OCI-LY7 (cell line): ENCODE measurements at places on chromosomes 13 and 19. TPM values are rescaled to one million over a fixed set of nuclear protein-coding genes. Genes with fewer than 3 reads are reported as not detected.

The CSNK1G2 gene
- 95.9 TPM in 2 replicates for total RNA-seq

- no peak for DNase-seq
These were observed 1563.2 kb upstream of the MIR17HG start for GRCh38 chr13:89784161-89784809.

- DNase-seq, result no peak
These were observed 6.2 kb downstream of the MYO1F start for GRCh38 chr19:8571006-8571411.

The EXOC3L2 gene
- total RNA-seq, result not detected in 2 replicates

- no peak for DNase-seq
These were observed 51.6 kb upstream of the UBL3 start for GRCh38 chr13:29901710-29902631.

- no peak for DNase-seq
These were observed 110.4 kb downstream of the RAB20 start for GRCh38 chr13:110450941-110451730.

DNA sequence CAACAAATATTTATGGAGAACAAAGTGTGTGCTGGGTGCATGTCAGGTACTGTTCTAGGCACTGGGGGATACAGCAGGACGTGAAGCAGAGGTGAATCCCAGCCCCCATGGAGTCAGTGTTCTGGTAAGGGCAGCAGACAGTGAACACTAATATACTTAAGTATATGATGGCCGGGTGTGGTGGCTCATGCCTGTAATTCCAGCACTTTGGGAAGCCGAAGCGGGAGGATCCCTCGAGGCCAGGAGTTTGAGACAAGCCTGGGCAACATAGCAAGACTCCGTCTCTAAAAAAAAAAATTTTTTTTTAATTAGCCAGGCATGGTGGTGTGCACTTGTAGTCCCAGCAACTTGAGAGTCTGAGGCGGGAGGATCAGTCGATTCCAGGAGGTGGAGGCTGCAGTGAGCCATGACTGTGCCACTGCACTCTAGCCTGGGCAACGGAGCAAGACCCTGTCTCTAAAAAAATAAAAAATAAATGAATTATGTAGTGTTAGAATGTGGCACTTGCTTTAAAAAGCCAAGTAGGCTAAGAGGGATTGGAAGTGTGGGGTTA is 22.6 kb downstream of the CHST8 start:
- no peak for DNase-seq

DNA sequence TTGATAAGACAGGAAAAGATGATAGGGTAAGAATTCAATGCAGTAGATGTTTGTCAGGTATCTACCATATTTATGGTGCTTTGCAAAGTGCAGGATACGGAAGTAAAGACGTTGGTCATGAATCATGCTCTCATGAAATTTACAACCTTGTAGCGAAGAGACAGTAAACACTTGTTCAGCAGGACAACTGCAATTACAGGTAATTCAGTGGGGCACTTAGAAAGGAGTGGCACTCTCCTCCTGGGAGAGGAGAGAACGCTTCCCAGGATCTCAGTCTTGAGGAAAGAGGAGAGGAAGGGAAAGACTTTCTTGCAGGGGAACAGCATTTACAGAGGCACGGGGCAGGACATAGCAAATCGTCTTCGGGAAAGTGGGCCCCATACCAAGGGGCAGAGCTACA is 46.4 kb downstream of the SOX1 start:
- no peak for DNase-seq

- DNase-seq, result no peak
These were observed 377.4 kb upstream of the SLC10A2 start for GRCh38 chr13:103443604-103444003.

DNA sequence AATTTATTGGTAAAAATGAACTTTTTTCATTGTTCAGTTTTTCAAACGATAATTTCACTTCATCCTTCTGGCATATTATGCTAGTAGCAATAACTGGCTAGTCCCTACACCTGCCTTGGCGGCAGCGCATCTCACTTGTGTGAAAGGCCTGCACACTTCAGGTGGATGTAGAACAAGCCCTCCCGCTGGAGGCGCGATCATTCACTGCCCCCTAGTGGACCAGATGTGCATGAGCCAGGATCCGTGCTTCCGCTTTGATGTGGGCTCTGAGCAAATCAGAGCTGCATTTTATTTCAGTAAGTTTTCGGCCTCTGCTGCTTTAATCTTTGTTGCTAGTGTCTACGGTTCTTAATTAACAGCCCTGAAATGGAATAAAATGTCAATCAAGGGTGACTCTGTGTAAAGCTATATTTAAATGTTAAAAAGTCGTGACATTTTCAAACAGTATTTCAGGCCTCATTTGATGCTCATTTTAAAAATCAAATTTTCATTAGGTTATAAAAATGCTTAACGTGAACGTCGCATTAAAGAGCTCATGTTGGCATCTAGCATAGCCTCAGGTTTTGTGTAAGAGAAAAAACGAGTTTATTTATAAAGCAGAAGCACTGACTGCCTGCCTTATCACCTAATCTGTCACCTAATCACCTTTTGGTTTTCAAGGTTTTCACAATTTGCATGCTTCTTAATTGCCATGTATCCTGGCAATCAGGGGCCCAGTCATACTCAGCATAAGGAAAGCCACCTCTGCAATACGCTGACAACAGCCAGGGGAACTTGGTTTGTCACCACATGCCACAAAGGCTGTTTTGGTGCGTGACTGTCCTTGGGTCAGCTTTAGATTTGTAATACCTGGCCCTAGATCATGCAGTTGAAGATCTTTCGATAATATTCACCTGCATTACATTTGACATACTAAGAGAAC is 112.2 kb downstream of the TEX26 start:
- peak; percentile 84 for DNase-seq

DNA sequence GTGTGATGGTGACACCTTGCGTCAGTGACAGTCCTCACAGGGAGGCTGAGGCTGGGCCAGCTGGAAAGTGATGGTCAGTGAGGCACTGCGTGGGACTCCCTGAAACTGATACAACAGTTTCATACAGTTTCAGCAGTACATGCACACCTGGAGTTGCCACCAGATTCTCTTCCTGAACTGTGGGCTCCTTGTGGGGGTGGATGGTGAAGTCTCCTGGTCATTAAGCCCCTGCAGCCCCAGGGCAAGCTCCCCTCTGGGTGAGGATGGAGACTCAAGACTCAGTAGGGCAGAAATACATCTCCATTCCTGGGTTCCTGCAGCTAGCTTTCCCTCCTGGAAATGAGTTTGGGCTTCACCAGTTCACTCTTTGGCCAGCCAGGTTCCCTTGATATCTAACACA is 392.7 kb downstream of the UQCRFS1 start:
- DNase-seq, result no peak

DNA sequence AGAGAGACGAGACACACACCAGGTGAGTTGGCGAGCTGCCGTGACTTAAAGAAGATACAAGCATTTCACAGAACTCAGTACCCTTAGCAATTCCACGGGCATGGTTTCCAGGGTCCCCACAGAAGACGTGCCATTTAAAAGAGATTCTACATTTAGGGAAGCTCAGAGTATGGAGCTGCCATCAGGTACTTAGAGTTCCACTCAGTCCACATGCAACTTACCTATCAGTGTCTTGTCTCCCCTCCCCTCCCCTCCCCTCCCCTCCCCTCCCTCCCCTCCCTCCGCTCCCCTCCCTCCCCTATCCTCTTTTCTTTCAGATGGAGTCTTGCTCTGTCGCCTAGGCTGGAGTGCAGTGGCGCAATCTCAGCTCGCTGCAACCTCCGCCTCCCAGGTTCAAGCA is 12.2 kb downstream of the ZNF30 start:
- no peak for DNase-seq

The FBXO27 gene
- total RNA-seq, result 9.6 and 10.5 TPM in 2 replicates

The PRRG2 gene
- total RNA-seq, result 2.4 TPM in 2 replicates

- no peak for DNase-seq
These were observed 145.2 kb upstream of the VSTM2B start for GRCh38 chr19:29380581-29380980.

- DNase-seq, result no peak
These were observed 212.3 kb downstream of the COG6 start for GRCh38 chr13:39867807-39868206.

DNA sequence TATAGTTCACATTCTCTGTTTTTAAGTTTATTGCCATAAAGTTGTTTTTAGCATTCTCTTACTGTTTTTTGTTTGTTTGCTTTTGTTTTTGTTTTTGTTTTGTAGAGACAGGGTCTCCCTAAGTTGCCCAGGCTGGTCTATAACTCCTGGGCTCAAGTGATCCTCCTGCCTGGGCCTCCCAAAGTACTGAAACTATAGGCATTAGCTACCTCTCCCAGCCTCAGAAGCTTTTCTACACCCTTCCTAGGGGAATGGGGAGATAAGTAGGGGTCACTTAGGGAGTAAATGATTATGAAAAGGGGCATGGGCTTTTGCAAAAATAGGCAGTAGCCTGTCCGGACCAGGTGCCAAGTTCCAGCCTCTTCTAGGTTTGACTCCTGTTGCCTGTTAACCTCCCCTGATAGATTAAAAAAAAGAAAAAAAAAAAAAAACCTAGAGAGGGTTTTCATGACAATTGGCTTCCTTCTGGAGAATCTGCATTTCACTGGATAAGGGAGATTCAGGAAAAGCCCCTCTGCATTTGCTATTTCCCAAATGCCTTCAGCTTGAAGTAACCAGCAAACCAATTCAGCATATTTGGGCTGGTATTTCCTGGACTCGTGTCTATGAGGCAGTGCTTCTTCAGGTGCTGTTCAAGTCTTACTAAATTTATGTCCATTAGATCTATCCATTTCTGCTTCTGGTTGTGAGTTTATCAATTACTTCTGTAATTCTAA is 216.8 kb downstream of the TM9SF2 start:
- DNase-seq, result no peak

The MEF2B gene
- total RNA-seq, result 295 and 304 TPM in 2 replicates

- DNase-seq, result no peak
These were observed 13.3 kb downstream of the ARRDC2 start for GRCh38 chr19:18021121-18021755.

The C1QTNF9 gene
- total RNA-seq, result not detected in 2 replicates

The PCDH9 gene
- 26.0 and 31.6 TPM in 2 replicates for total RNA-seq

GRCh38 chr13:36628377-36629056 is 45.3 kb upstream of the SERTM1 start:
- DNase-seq, result no peak

The RASGRP4 gene
- not detected in 2 replicates for total RNA-seq

The SLC7A10 gene
- not detected in 2 replicates for total RNA-seq

GRCh38 chr19:56098731-56099568 is 22.1 kb downstream of the ZNF787 start:
- DNase-seq, result no peak

The NBEA gene
- 9.0 and 11.0 TPM in 2 replicates for total RNA-seq

The CD70 gene
- 80.5 and 88.2 TPM in 2 replicates for total RNA-seq

DNA sequence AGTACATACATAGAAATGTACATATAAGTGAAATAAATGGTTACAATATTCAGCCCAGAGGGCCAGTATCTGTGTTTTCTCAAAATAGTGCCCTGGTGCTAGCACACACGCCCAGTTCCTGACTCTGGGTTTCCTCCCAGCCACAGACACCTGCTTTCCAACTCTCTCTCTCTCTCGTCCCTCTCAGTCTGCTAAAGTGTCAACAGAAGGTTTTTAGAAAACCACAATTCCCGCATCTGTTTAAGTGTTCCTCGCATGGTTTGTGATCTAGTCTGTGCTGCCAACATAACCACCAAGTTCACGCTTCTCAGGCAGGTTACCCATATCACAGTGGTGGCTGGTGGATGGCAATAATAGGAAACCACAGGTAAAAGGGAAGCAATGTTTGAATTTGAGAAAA is 17.8 kb upstream of the UPF3A start:
- peak; percentile 48 for DNase-seq

- DNase-seq, result no peak
These were observed 10.6 kb downstream of the RXFP2 start for GRCh38 chr13:31749929-31750328.

The URAD gene
- total RNA-seq, result not detected in 2 replicates

- no peak for DNase-seq
These were observed 328 bp downstream of the CYP4F12 start for GRCh38 chr19:15673176-15673654.

DNA sequence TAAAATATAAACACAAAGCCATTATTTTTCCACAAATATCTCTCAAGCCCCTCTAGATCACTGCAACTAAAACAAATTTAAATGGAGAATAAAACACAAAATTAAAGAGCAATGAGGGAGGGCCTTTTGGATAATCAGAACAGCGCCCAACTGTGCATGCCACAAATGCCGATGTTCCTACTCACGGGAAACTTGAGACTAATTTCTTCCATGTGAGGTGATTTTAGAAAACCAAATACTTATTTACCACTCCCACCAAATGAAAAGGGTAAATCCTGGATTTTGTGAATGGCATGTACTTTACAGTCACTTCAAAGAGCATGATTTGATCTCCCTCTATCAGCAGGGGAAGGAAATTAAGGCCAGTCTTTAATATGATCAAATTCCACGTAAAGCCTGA is 74.8 kb downstream of the SLC7A1 start:
- no peak for DNase-seq

The SCEL gene
- total RNA-seq, result not detected in 2 replicates

DNA sequence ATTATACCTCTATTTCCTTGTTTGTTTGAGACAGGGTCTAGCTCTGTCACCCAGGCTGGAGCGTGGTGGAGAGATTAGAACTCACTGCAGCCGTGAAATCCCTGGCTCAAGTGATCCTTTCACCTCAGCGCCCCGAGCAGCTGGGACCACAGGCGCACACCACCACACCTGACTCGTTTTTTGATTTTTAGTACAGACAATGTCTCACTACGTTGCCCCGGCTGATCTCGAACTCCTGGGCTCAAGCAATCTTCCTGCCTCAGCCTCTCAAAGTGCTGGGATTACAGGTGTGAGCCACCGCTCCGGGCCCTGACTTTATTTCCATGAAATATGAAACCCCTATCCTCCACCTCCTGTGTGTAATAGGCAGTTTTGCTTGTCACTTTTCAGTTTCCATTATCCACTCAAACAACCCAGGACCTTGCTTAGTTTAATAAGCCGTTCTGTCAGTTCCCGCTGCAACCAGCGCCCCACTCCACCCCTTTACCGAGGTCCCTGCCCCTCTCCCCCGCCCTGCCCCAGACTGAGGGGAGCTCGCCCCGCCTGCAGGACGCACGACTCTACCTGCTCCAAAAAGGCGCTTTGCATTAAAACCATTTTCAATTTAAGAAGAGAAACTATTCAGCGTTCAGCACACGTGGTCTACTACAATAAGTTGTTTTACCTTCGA is 16.9 kb downstream of the ZNF816 start:
- DNase-seq, result no peak

DNA sequence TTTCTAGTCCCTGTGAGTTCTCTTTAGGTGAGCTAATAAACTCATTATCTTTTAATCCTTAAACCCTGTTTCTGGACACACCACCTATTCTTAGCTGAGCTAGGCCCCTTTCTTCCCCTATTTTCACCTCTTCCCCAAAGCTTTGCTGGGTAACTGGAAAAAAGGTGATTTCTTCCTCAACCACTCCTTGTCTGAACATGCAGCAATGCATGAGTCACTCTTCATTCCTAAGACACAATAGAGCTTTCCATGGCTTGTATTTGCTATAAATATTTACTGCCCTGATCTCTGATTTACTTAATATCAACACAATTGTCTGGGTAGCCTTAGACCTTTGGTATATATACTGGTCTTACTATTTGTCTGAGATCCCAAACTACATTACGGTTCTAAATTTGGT is 370.9 kb downstream of the KLF5 start:
- no peak for DNase-seq

- no peak for DNase-seq
These were observed 4.6 kb downstream of the NECTIN2 start for GRCh38 chr19:44850641-44851109.

GRCh38 chr13:41565216-41565615 is 107.9 kb downstream of the RGCC start:
- DNase-seq, result no peak

- no peak for DNase-seq
These were observed 600.0 kb downstream of the KCTD12 start for GRCh38 chr13:76286178-76286577.
